ENCODE measurements at places on chromosomes 13 and 19.

GRCh38 chr13:84951128-84951527 lies 848.1 kb downstream of the SLITRK6 start:
- no peak for DNase-seq

GRCh38 chr19:34351382-34351826 lies 13.6 kb upstream of the GPI start:
- no peak for DNase-seq

- DNase-seq, result no peak
Measured at GRCh38 chr13:73714522-73714921, 419.7 kb downstream of the KLF12 start.

DNA sequence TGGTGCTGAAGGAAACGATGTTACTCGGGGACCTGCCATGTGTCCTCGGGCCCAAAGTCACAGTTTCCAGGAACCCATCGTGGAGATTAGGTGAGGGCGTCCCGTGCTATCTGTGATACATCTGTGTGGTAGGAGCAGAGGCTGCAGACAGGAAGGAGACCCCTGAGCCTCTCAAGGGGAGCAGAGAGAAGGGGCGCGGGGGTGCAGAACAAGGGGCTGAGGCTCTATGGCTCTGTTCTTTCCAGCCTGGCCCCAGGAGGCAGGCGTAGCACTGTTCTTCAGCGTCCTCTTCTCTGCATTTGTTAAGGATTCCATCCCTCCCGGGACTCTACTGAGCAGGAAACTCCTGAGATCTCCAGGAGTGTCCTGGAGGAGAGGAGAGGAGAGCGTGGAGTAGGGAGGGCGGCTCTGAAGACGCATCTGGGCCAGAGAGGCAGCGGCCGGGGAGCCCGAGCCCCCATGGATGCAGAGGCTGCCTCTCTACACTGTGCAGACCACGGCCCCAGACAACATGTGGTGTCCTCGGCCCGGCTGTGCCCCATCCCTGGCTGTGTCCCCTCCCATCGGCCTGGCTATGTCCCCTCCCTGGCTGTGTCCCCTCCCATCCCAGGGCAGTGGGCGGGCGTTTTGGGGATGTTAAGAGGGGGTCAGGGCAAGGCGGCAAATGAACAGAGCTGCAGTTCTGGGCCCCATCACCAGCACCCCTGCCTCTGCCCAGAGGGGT lies 118.0 kb downstream of the ATP11A start:
- no peak for DNase-seq

DNA sequence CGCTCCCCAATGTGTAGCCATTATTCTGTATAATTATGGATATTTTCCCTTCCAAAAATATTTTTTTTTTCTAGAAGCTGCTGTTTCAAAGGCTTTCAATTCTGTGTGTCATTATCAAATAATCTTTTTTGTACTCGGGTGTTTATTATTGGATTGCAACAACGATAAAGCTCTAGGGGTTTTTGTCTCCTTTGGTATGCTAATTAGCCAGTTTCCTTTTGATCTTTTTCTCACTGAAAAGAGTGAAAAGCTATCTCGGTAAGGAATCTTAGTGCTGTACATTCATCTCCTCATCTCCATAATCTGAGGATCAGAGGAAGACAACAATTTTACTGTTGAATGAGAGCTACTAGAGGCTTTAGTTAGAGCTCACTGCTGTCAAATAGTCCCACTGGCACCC lies 136.6 kb downstream of the OLFM4 start:
- DNase-seq, result no peak

DNA sequence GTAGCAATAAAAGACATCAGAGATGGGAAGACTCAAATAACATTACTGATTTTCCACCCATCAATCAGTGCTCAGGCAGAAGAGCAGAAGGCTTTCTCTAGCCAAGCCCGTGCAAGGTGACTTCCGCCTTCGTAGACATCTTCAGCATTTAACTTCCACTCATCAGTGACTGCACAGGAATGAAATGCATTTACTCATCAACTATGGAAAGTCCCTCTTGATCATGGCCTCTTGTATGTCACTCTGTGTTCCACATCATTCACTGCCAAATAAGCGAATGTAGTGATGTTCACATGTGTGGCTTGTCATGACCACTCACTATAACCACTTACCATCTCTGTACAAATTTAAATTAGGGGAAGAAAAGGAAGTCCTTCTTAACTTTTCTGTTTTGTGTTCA lies 49.4 kb downstream of the SACS start:
- no peak for DNase-seq

- DNase-seq, result no peak
Measured at GRCh38 chr13:55013051-55013450, 1984.4 kb downstream of the OLFM4 start.

DNA sequence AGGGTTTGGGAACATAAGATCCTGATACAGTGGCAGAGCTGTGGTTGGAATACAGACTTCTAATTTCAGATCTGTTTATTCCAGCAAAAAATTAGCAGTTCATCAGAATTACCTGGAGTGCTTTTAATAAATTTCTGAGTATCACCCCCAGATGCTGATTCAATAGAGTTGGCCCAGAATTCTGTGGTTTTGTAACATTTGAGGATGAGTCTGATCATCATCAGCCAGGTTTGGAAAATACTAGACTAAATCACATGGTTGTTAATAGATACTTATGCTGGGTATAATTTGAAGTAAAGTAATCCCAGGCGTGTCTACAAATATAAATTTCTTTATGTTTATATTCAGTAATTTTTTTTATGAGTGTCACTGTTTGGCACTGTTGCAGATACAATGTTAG lies 4.8 kb downstream of the USPL1 start:
- no peak for DNase-seq

DNA sequence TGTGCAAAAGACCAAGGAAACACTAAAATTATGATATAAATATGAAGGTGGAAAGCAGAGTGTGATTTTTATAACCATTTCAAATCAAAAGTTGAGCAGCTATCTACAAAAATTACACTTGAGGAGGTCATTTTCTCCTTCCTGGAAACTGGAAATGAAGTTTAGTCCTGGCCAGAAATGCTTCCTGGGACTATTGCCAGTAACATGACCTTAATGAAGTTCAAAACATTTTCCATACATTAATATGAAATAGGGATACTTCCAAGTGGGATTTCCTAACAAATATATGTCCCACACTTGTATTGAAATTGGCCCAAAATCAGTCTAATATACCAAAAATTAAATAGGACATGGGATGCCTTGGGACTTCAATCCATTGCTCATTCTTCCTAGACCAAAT lies 1556.8 kb upstream of the MIR17HG start:
- no peak for DNase-seq

DNA sequence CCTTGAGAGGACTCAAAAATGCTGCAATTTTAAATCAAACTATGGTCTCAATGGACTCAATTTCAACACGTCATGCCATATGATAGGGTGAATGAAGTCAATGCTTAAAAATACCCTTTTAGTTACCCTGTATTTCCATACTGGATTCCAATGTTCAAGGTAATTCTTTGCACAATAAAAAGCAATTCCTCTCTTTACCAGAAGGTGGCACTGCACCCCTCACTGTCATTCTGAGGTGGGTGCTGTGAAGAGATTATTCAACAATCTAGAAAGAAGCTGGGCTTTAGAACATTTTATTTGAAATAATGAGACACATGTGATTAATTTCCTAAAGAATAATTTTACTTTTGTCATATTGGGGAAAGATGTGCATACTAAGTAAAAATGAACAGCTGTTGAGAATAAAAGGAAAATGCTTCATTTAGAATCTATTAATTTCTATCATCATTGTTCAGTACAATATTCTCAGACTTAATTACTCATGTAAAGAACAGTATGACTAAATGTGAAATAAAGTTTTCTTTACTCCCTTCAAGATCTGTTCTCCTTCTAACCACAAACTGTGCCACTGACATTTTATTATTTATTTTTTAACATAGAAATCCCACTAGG lies 789.1 kb downstream of the GPC5 start:
- no peak for DNase-seq

- no peak for DNase-seq
Measured at GRCh38 chr19:49154279-49154678, 917 bp downstream of the HRC start.

DNA sequence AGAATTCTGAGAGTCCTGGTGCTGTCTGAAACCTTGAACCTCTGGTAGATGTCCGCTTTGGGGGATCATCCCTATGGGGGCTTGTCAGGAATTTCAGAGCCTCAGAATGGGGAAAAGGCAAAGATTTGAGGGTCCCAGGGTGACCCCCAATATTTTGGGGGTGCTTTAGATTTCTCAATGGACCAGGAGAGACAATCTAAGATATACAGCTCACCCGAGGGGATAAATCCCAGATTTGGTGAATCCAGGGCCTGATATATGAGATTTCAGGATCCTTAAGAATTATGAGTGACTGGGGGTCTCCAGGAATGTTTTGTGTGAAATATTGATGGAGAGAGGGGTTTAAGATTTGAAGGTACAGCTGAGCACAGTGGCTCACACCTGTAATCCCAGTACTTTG lies 3.3 kb downstream of the CAPN12 start:
- DNase-seq, result no peak

DNA sequence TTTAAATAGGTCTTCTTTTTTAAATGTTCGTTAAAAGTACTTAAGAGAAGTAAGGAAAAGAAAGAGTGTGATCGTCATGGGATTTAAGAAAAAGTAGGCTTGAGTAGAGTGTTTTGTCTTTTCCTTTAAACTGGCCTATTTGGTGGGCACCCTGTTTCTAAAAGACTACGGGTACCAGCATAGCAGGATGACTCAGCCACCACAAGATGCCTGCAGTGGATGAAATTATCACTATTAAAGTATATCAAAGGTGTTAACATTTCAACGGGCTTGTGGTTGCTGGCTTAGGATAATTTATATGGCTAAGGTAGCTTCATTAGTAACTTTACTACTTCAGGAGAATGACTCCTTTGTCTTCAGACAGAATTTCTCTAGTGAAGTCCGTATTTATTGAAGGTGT lies 112.6 kb downstream of the STARD13 start:
- DNase-seq, result no peak

- DNase-seq, result no peak
Measured at GRCh38 chr19:5996623-5997320, 18.8 kb upstream of the RANBP3 start.

DNA sequence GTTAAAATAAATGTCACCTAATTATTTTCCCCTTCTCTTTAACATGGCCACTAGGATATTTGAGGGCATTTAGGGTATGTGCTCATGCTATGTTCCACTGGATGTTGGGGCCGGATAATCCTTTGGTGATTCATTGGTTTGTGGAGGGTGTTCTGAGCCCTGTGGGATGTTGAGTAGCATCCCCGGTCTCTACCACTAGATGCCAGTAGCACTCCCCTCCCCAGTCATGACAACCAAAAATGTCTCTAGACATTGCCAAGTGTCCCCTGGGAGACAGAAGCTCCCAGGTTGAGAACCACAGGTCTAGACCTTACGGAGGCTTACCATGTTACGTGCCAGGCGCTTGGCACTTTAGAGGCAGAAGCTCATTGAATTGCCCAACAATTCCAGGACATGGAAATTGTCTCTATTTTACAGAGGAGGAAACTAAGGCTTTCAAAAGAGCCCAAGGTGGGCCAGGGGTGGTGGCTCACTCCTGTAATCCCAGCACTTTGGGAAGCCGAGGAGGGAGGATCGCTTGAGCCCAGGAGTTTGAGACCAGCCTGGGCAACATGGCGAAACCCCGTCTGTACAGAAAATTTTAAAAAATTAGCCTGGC lies 14.1 kb downstream of the SHANK1 start:
- DNase-seq, result no peak

DNA sequence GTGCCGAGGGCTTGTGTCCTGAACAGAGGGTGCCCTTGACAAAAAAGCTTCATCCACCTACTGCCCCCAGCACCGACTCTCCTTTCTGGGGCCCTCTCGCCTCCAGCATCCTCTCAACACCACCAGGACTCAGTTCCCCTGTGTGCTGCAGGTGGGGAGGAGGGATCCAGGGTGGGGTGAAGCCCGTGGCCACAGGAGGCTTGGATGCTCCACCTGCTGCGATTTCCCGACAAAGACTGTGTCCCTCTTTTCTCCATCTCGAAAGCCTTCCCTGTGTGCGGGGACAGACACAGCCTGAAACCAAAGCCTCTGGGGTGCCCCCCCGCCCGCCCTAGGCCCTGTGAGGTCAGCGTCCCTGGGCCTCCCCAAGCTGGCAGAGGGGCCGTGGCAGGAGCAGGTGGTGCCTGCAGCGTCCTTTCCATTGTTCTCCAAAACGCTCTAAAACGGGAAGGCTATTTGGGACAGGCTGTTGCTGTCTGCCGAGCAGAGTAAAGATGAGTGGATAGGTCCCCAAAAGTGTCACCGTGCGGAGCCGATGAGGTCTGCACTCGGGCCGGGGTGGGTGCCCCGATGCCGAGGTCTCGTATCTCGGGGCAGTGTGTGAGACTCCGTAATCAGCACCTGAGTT lies 185.7 kb downstream of the PTPRS start:
- DNase-seq, result no peak

GRCh38 chr13:65829241-65830008 lies 1400.7 kb downstream of the PCDH9 start:
- DNase-seq, result no peak

DNA sequence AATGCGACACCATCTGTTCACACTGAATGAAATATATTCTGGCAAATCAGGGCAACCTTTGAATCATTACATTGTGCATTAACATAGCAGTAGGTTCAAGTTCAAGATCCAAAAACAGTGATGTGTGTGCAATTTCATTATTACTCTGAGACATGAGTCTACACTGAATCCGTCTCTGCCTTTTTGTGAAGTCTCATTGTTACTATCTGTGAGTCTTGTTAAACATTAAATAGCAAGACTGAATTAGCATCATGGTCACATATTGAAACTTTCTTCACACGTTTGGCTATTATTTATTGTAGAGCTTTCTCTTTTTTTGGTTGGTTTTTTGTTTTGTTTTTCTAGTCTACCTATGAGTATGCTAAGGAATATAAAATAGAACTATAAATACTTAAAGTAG lies 117.1 kb upstream of the SLITRK5 start:
- no peak for DNase-seq

DNA sequence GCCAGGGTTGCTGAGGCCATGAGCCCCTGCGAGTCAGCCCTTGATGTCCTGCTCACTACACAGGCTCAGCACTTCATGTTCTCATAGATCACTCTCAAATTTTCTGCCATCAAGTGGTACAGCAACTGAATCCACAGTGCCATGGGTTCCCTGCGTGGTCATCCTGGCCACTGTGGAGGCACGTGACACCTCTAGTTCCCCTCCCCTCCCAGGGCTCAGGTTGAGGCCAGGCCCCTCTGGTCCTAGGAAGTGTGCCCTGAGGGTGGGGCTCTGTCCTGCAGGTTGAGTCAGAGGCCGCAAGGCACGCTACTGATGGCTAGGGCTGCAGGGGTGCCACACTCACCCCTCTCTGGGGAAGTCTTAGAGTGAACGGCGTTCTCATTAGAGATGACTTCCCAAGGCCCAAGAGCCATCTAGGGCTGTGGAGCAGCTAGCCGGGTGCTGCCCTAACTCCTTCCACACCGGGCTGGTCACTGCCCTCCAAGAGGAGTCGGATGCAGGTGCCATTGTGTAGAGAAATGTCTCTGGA lies 39.8 kb upstream of the TPM4 start:
- no peak for DNase-seq
